ENCODE measurements at places on chromosomes 2 and 18. TPM values are rescaled to one million over a fixed set of nuclear protein-coding genes. Genes with fewer than 3 reads are reported as not detected.

DNA sequence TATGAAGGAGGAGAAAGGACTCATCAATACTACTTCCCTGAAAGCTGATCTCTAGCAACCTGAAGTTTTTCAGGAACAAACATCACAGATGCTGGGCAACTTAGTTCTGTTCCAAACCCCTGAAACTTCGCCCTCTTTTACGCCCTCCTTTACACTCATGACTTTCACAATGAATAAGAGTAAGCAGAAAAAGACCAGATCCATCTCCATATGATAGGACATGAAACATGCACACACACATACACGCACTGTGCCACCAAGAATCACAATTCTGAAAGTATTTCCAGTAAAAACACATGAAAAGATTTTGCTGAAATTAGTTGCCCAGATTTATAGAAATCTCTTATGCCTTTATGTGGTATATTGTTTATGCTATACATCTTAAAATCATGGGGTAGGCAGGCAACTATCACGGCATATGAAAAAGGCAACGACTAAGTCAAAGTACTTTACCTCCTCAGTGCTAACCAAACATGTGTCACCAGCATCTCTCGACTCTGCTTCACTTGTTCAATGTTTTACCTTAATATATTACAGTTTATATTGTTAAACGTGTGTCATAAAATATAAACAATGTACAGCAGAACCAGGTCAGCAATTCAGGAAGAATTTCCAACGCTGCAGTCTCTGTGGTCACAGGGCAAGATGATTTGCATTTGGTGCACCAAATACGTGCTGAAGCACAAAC lies 47.8 kb downstream of the NHEJ1 start:
- no peaks in the 10 kb centered on the region for H3K27me3 ChIP-seq
- H3K27ac ChIP-seq, result no peak overlapping the region
- no peaks in the 10 kb centered on the region for H3K36me3 ChIP-seq
- no peak for DNase-seq
- peaks cover 57% of the 10 kb centered on the region for H3K4me1 ChIP-seq
- H3K4me3 ChIP-seq, result no peak overlapping the region

GRCh38 chr2:97740590-97741182 lies 27.3 kb downstream of the ZAP70 start:
- no peaks in the 10 kb centered on the region for H3K36me3 ChIP-seq
- no peaks in the 10 kb centered on the region for H3K4me1 ChIP-seq
- H3K27me3 ChIP-seq, result no peaks in the 10 kb centered on the region
- no peak overlapping the region for H3K4me3 ChIP-seq
- H3K27ac ChIP-seq, result no peak overlapping the region
- DNase-seq, result peak; percentile 53

DNA sequence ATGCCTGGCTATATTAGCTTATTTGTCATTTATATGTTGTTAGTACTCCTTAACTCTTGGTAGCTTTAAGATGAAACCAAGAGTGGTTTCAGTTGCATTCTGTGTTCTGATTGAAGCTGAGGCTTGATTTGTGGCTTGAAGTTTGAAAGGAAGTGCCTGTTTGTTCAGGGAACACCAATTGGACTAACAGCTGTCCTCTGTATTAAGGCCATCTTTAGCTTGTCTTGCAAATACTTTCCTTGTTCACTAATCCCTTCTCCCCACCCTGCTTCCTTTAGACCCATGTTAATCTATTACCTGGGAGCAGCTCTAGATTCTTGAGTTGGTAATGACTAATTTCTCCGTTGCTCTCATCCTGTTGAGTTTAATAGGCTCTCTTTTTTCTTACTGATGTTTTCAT lies 13.4 kb downstream of the ITGA6 start:
- no peak for DNase-seq
- no peaks in the 10 kb centered on the region for H3K27me3 ChIP-seq
- H3K27ac ChIP-seq, result no peak overlapping the region
- H3K36me3 ChIP-seq, result no peaks in the 10 kb centered on the region
- no peak overlapping the region for H3K4me3 ChIP-seq

- no peaks in the 10 kb centered on the region for H3K36me3 ChIP-seq
- no peaks in the 10 kb centered on the region for H3K4me1 ChIP-seq
- H3K4me3 ChIP-seq, result no peak overlapping the region
- H3K27ac ChIP-seq, result no peak overlapping the region
- peaks cover 4% of the 10 kb centered on the region for H3K27me3 ChIP-seq
Observed at GRCh38 chr18:4636967-4637366, 181.9 kb upstream of the DLGAP1 start.

- H3K27ac ChIP-seq, result no peak overlapping the region
- H3K27me3 ChIP-seq, result no peaks in the 10 kb centered on the region
- H3K36me3 ChIP-seq, result no peaks in the 10 kb centered on the region
- H3K4me1 ChIP-seq, result peaks cover 2% of the 10 kb centered on the region
- no peak for DNase-seq
- no peak overlapping the region for H3K4me3 ChIP-seq
Observed at GRCh38 chr2:172740856-172741255, 5.2 kb downstream of the RAPGEF4 start.

CD207 gene
- not detected for total RNA-seq

NPPC gene
- not detected for total RNA-seq

CDC42EP3 gene
- total RNA-seq, result 2.5 TPM
